ENCODE measurements at places on chromosomes 11 and 22. TPM values are rescaled to one million over a fixed set of nuclear protein-coding genes. Genes with fewer than 3 reads are reported as not detected.

DNA sequence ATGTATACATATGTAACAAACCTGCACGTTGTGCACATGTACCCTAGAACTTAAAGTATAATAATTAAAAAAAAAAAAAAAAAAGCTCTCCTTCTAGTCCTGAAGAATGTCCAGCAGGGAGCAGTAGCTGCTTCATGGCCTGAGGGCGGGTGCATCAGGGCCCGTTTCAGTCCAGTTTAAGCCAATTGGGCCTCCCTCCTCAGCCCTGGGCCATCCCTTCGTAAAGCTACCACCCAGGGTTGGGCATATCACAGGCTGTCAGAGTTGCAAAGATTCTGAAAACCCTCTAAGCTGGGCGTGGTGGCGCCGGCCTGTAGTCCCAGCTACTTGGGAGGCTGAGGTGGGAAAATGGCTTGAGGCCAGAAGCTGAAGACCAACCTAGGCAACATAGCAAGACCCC, 5.4 kb downstream of the TMPRSS13 start:
- no peak for DNase-seq

DNA sequence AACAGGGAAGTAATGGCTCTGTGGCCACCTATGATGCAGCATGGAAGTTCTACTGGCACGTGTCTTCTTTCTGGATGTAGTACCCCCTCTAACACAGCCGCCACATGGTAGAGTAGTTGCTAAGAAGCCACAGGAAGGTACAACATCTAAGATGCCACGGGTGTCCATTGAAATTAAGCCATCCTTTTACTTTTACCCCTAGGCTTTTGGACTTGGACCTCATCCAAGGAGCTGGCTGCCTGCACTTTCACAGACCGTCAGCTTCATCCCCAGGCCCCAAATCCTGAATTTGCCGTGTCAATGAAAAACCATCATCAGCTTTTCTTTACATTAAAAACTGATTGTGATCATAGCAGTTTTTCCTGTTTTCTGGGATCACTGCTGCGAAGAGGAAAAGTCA, 102.4 kb downstream of the RPL27A start:
- DNase-seq = no peak

DNA sequence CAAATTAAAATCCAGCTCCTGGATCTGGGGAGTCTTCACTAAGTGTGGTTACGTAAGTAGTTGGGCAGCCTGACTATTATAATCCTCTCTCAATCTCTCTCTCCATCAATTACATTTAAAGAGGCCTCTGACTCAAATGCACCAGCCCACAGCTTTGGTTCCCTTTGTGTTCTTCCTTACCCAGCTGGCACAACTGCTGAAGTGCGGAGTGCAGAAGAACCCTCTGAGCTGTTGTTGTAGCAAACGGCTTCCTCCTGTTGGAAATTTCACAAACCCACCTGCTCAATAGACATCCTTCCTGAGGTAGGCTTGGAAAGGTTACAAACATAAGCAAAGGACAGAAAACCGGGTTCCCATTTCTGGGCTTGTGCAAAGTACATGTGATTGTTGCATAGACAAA, 17.0 kb upstream of the SORL1 start:
- no peak for DNase-seq

DNA sequence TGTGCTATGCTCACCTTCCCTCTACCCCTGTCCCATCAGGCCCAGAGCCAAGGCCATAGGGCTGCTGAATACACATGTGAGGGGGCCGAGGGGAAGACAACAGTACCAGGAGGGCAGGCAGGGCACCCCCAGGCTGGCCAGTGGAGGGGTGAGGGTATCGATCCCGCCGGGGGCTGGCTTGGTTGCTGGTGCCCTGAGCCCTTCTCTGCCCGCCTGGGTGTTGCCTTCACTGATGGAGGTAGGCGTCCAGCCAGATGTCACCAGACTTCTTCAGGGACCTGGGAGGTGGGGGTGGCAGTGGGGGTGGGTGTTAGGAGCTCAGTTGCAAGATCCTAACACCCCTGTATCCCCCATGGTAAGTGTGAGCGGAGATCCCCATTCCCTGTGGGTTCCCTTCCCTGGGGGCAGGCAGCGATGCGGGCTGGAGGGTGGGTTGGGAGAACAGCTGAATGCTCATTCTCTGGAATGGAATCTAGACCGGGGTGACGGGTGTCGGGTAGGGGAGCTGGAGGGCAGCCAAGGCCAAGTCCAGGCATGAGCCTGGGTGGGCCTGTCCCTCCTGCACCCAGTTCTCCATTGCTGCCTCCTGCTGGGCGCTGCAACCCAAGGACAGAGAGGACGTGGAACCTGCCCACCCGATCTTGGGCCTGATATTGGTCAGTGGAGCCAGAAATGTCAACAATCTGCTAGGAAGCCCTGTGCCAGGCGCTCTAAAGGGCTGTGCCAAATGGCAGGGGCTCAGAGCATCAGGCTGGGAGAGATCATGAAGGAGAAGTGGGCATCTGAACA, 17.6 kb downstream of the FADS3 start:
- DNase-seq = no peak

Gene APLNR
- 13.6 TPM for total RNA-seq

Gene BCO2
- 44.7 TPM for total RNA-seq

DNA sequence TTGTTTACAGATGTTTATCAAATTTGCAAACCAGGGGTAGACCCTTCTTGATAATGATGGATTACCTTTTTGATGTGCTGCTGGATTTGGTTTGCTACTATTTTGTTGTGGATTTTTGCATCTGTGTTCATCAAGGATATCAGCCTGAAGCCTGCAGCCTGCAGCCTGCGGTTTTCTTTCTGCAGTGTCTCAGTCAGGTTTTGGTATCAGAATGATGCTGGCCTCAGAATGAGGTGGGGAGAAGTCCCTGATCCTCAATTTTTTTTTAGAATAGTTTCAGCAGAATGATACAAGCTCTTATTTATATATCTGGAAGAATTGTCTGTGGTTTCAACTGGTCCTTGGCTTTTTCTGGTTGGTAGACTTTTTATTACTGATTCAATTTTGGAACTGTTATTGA, 19.7 kb upstream of the RAB38 start:
- no peak for DNase-seq

DNA sequence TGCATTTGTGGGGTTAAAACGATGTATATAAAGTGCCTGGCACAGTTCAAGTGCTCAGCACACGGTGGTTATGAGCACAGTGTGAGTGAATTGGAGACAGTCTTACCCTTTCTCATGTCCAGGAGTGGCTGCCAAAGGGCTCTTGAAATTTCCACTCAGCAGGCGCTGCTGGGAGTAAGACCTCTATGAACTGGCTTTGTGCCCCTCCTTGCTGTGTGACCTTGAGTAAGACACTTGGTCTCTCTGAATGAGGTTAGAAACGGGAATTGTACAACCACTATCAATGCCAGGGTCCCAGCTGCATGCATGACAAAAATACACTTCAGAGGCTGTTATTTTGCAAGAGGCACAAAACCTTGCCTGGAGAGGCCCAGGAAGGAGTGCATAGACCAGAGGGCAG, 86.6 kb downstream of the TSPAN18 start:
- DNase-seq = no peak

Gene APOA4
- not detected for total RNA-seq

GRCh38 chr11:64529559-64530520, 61.2 kb upstream of the SLC22A12 start:
- no peak for DNase-seq

DNA sequence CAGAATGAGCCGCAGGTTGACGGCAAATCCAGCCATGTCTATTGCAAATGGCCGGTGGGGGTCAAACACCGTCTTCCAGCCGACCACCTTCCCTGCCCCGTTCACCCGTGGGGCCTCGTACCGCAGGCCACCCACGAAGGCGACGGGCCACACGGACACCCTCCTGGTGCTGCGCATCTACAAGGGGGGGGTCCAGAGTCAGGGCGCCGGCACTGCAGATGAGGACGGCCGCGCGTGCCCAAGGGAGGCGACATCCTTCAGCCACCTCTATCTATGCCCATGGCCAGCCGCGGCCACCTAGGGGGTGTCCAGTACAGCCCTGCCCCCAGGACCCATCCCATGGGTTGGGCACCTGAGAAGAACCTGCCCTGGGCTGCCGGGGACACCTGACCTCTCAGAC, 29.2 kb downstream of the B3GAT1 start:
- no peak for DNase-seq

Gene DDI1
- not detected for total RNA-seq

Gene HEPHL1
- total RNA-seq = not detected

Gene FJX1
- total RNA-seq = 1.9 TPM

Gene CTSW
- total RNA-seq = 0.39 TPM

GRCh38 chr22:23424031-23424430, 156.1 kb downstream of the IGLL1 start:
- DNase-seq = no peak

GRCh38 chr11:133081020-133081419, 451.3 kb downstream of the OPCML start:
- DNase-seq = no peak

Gene POU2AF3
- 0.47 TPM for total RNA-seq

- no peak for DNase-seq
Observed at GRCh38 chr11:97290464-97291041, 900.7 kb downstream of the JRKL start.

- DNase-seq = no peak
Observed at GRCh38 chr11:96109331-96110030, 185.6 kb upstream of the MTMR2 start.

Gene TRPM5
- total RNA-seq = not detected

Gene HPX
- total RNA-seq = 0.20 TPM

All from right atrium auricular region (tissue), 2 donors.